SK-N-DZ (cell line): ENCODE measurements at places on chromosomes 7 and 10.

DNA sequence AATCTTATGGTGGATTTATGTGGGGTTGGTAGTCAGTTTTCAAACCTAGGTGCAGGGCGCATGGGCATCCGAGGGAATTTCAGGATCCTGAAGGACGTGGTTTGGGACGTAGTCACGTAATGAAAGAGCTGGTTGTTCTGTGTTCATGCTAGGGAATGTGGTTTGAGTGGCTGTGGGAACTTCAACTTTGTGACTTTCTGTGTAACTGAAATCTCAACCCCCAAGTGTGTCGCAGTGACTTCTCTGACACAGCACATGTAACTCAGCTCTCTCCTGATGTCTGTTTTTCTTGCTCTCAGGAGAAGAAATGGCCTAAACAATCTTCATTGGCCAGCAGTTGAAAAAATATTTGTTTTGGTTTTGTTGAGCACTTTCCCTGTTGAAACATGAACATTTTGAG, 199.0 kb downstream of the PTEN start:
- DNase-seq: no peak

- DNase-seq: no peak
These were observed 207.6 kb upstream of the AOAH start for GRCh38 chr7:36931892-36932291.

- no peak for DNase-seq
These were observed 95.5 kb upstream of the KCNIP2 start for GRCh38 chr10:101939008-101939648.

DNA sequence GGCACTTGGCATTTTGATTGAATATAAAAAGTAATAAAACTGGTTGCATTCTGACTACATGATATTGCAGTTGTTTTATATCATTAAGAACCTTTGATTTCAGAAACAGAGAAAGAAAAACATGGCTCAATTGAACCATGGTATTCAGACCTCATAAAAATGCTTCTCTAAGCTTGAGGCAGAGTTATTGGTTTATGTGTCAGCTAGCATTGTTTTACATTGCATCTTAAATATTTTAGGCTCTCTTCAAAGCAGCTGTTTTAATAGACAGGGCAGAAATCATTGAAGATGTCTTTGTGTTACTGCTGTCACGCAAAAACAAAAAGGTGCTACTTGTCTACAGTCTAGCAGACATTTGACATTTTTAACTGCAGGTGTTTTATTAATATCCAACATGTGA, 299.2 kb downstream of the EXOC4 start:
- no peak for DNase-seq
